ENCODE measurements at places on chromosomes 6 and 20.

- no peak for DNase-seq
Measured at GRCh38 chr6:5462856-5463255, 201.5 kb downstream of the FARS2 start.

- DNase-seq, result no peak
Measured at GRCh38 chr6:170355661-170356060, 49.1 kb downstream of the FAM120B start.

GRCh38 chr6:20223141-20223540 is 10.9 kb upstream of the MBOAT1 start:
- DNase-seq, result no peak

- DNase-seq, result no peak
Measured at GRCh38 chr6:56065408-56065807, 182.0 kb downstream of the COL21A1 start.

- DNase-seq, result no peak
Measured at GRCh38 chr6:88004707-88005106, 42.9 kb upstream of the SPACA1 start.

GRCh38 chr6:16270178-16270794 is 31.9 kb downstream of the GMPR start:
- no peak for DNase-seq

DNA sequence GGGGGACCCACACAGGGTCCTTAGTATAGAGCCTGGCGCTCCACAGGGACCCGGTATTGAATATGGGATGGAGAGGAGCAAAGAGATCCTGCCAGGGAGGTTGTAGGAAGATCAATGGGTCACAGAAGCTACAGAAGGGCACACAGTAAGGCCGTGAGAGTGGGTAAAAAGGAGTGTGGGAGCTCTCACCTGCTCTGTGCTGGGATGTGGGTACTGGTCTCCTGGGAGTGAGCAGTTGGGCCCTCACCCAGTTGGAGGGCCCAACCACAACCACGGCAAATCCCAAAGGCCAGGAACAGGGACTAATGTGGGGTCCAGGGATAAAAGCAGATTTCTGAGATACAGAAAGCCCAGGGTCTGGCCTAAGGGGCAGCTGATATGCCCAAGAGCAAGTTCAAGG is 73.4 kb upstream of the RNF24 start:
- DNase-seq, result no peak

DNA sequence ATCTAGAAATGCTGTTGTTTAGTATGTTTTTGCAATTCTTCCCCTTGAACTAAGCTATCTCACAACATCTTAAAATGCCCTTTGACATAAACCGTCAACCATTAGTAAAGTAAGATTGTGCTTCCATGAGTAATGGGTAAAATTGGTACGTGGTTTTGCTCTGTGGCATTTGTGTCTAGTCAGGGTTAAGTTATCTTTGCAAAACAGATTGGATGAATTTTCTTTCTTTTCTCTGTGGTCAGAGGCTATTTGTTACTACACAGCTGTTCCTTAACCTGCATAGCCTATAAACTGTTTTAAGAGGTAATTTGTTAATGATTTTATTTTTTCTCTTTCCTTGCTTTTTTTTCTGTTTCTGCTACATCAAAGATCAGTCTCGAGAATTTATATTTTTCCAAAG is 75.4 kb downstream of the RPP40 start:
- peak; percentile 71 for DNase-seq

DNA sequence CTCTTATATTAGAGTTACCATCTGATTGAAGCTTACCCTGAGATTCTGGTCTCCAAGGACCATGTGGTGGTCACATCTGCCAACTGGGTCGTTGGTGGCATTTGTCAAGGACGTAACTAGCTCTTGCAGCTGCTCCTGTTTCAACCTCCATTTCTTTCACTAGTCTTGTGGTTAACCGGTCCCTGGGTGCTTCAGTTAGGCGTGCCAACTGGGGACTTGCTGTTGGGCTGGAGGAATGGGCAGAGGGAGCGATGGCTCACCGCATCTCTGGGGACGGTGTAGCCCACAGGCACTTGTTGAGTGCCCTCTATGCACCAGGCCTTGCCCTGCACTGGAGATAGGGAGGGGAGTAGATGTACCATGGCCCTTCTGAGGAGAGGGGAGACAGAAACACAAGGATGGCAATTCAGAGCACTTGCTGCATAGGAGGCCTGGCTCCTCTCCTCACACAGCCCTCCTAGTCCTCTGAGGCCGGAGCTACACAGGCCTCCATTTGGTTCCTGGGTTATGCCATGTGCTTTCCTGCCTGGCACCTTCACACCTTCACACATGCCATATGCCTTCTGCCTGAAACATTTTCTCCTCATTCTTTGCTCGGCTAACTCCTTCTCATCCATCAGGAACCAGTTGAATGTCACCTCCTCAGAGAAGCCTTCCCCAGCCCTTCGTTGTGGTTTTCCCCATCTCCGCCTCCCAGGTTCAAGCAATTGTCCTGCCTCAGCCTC is 20.0 kb upstream of the ASXL1 start:
- no peak for DNase-seq

DNA sequence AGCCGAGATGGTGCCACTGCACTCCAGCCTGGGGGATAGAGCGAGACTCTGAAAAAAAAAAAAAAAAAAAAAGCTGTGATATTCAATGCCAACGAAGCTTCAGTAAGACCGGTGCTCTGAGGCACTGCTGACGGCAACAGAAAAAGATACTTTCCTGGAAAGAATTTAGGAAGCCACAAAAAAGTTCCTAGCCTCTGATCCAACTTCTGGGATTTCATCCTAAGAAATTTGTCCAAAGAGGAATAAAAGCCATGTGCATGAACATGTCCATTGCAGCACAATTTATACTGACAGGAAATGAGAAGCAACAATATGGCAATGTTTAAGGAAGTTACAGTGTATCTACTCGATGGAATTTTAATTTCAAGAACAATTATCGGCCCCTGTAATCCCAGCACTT is 24.5 kb upstream of the CARMIL1 start:
- DNase-seq, result peak; percentile 55

DNA sequence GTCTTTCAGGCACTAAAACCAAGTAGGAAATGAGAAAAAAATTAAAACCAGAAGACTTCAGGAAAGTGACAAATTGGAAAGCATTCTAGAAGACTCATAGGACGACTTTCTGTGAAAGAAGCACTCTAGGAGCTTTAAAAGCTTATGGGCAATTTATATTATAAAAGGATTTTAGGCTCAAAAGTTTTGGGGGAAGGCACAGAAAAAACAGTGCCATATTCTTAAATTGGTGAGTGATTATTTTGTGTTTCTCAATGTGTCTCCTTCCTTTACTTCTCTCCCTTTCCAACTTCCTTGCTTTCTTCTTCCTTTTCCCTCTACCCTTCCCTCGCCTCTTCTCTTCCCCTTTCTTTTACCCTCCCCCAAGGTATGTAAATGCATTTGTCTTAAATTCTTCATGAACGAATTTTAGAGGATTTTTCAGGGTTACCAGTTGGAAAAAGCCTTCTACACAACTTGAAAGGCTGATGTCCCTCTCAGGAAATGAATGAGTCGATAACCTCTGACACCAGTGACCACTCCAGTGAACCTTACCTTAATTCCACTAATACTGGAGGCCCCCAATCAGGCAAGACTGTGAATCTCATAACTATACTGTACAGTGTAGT is 2.6 kb upstream of the LIN28B start:
- no peak for DNase-seq

DNA sequence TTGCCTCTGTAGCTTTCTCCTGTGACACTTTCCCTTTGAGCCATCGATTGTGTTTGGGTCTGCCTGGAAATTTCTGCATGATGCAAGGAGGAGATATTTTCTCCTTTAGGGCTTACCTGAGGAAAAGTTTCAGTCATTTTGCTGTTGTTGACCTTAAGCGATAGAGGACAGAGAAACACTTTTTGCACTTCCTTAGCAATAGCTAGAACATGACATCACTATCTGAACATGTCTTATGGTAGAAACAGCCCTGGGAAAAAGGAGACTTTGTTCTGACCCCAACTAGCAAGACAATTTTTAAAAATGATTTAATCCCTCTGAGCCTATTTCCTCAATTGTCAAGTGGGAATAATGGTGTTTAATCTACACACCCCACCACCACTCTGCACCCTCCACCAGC is 9.7 kb upstream of the FILIP1 start:
- DNase-seq, result peak; percentile 15

DNA sequence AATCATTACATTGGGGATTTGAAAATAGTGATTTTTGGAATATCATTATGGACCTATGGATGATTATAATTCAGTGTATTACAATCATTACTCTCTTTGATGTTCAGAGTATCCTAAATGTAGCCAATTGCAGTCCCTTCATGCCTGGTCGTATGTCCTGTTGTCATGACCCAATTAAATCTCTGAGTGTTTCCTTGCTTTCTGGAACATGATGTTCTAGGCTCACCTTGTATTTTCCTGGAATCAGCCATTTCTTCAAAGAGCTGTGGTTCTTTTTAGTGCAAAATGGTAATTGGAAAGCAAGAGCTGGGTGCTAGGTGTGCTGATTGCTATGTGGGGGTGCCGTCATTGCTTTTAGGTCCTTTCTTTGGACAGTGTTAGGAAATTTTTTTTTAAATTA is 100.7 kb upstream of the RNF24 start:
- DNase-seq, result no peak

DNA sequence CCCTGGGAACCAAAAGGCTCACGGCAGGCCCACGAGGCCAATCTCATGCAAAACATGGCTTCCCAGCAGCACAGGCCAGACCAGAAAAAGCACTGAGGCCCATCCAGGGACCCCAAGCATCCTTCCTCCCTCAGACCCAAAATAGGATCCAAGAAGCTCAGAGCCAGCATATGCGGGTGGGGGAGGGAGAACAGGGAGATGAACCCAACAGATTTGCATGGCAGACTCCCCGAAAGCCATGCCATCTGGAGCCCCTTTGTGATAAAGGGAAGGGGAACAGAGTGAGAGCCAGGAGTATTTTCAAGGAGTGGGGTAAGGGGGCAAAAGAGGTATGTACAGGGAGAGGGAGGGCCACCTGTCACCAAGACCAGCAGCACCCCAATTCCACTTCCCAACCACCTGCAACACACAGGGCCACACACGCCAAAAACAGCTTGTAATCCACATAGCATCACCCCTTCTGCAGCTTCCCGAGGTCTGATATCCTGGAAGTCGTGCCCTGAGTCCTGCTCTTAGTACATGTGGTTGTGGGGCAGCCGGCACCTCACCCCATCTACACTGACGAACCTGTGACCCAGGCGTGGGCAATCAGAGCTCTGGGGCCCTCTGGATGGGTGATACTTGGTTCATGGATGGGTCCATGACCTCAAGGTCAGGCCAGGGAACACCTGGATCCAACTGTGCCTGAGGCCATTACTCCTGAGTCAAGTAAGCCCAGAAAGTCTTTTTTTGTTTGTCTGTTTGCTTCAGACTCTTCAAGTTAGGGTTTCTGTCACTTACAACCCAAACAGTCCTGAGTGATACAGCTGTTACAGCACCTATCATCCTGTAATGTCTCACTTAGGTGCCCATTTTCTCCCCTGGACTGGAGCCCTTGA is 24.4 kb downstream of the PREX1 start:
- DNase-seq, result no peak

DNA sequence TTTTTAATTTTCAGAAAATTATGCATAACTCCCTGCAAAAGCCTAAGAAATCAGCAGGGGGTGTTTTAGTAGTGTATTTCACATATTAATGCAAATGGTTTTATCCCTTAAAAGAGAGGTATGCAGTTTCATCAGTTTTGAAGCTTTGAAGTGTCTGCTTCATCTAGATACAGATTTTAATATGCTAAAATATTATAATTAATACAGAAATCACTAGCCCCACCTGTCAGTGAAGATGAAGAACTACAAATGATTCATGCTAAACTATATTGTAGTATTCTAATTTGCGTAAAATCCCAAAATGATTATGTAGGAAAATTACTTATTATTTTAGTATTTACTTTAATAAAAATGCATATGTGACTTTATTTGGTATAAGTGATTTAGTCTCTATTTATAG is 2.9 kb upstream of the TFB1M start:
- DNase-seq, result peak; percentile 20

GRCh38 chr6:56671651-56672461 is 29.2 kb upstream of the DST start:
- peak; percentile 33 for DNase-seq

- DNase-seq, result no peak
Measured at GRCh38 chr6:135014353-135014832, 40.2 kb downstream of the HBS1L start.

GRCh38 chr20:62944184-62944583 is 6.2 kb downstream of the GID8 start:
- no peak for DNase-seq

DNA sequence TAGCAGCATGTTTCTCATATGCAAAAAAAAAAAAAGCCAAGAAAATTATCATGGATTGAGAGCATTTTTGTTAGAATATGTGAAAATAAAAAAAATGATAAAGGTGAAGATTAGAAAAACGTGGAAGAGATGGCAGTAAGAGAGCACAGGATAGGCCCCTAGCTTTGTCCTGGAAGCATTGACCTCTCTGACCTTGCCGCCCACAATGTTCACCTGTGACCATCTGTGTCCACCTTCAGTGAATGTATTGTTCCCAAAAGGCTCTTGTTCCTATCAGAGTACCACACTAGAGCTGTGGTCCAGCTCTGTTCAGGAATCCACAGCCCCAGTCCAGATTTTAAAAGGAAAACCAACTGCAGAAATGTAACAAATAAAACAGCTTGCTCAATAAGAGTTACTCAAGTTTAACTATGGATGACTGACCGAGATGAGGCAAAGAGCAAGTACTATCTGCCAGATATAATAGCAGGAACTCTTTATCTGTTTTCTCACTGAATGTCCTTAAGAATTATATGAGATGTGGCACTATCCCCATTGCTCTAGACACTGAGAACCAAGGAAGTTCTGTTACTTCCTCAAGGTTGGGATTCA is 287.7 kb upstream of the STXBP5 start:
- peak; percentile 39 for DNase-seq

- peak; percentile 13 for DNase-seq
Measured at GRCh38 chr6:46265373-46265772, 94.6 kb upstream of the ENPP5 start.

GRCh38 chr6:5670811-5671561 is 335.7 kb downstream of the NRN1 start:
- peak; percentile 79 for DNase-seq

GRCh38 chr6:3282476-3283236 is 23.9 kb downstream of the PSMG4 start:
- no peak for DNase-seq

Data from fibroblast of mammary gland (primary cell).